Right hindlimb (tissue), 1 donor: ENCODE measurements at places on chromosomes 11 and 22.

- DNase-seq, result peak; percentile 40
These were observed 89.8 kb downstream of the PDE2A start for GRCh38 chr11:72584293-72584938.

DNA sequence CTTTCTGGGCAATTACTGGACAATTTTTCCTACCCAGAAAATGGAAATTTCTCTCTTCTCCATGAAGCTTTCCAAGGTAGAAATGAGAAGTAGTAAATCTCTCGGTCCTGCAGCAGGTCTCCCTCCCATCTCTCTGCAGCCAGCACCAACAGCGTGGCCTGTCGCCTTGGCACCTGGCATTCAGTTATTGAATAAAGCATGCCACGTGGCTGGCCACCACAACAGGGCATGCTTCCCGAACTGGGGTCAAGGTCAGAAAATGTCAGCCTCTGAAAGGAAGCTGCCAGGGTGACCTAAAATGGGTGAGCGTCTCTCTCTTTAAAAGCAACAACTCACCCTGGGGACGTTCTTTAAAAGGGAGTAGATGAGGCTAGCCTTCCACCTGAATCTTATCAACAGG, 14.0 kb downstream of the CACNG2 start:
- DNase-seq, result no peak

DNA sequence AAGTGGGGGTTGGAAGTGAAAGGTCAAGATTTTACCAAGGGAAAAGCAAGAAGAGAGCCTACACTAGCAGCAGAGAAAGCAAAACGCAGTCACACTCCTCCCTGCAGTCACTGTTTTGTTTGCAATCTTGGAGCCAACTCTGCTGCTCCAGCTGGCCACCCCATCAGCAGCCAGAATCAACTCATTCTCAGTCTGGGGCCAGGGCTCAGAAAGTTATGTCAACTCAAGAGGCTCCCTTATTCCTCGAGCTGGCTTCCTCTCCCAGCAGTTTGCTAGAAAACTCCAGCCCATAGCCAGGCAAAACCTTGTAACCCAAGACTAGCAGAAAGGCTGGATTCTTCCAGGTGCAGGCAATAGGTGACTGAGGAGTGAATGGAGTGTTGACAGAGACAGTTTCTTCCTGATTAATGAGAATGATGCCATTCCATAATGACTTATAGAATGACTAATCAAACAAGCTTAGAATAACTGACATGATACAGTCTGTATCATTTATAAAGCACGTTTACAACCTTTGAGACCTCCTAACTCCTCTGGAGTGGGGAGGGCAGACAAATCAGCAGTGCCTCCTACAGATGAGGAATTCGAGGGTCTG, 53.4 kb downstream of the P4HA3 start:
- DNase-seq, result peak; percentile 86

DNA sequence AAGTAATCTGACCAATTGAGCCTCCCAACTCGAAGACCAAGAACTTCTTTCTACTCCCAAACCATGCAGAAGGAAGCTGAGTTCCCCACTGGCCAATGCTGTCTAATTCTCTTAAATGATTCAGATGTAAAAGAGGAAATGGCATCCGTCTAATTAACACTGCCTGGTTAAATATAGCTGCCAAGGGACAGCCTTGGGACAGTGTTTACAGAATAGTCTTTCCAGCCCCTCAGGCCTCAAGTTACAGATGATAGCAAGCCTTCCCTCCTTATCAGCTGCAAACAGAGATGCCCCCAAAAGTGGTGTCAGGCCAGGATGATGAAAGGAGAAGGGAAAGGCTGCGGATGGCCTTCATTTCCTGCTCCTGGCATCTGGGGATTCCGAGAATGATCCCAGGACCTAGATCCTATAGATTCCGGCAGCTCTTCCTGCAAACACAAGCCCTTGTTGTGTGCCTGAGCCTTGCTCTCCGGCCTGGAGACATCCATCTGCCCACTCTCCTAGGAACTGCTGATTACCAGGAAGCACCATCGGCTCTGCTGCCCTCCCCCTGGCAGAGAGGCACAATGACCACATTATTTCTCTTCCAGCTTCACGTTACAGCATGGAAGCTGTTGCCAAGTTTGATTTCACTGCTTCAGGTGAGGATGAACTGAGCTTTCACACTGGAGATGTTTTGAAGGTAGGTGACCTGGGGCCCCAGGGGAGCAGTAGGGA, 13.5 kb upstream of the TMA7B start:
- DNase-seq, result no peak
